ENCODE measurements at places on chromosomes 7 and 10. TPM values are rescaled to one million over a fixed set of nuclear protein-coding genes. Genes with fewer than 3 reads are reported as not detected.

DNA sequence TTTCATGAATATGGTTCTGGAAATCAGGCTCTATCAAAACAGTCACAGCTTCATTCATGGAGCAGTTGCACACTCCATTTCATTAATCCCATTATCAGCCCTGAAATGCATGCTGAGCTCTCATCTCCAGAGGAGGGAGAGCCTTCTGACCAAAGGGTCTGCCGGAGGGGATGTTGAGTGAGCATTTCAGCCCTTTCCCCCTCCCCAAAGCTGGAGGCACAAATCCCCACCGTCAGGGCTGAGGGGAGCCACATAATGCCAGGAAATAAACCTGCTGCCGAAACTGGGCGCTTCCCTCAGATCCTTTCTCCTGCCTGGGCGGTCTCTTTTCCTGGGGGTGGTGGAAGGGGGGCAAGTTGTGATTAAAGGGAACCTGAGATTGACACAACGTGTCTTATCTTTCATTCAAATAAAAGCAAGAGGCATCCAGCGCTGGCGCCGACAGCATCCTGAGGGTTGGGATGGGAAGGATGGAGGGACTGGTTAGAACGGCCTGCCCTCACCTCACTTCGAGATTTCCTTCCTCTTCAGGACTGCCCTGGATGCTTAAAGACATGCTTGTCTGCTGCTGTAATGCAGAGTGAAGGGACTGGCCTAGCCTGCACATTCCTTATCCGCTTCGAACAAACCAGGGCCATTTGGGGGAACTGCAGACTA, 71.6 kb downstream of the TLL2 start:
- no peaks in the 10 kb centered on the region for H3K4me1 ChIP-seq
- H3K4me3 ChIP-seq = no peak overlapping the region
- no peaks in the 10 kb centered on the region for H3K36me3 ChIP-seq
- H3K27me3 ChIP-seq = no peaks in the 10 kb centered on the region
- no peak for DNase-seq

GRCh38 chr10:73460897-73461296, 27.5 kb upstream of the MSS51 start:
- DNase-seq = no peak
- no peak overlapping the region for H3K4me3 ChIP-seq
- H3K4me1 ChIP-seq = no peaks in the 10 kb centered on the region
- peaks cover 2% of the 10 kb centered on the region for H3K36me3 ChIP-seq
- no peak overlapping the region for H3K27ac ChIP-seq
- no peaks in the 10 kb centered on the region for H3K27me3 ChIP-seq

GRCh38 chr7:114885836-114886235, 36.1 kb upstream of the MDFIC start:
- no peak for DNase-seq
- no peaks in the 10 kb centered on the region for H3K36me3 ChIP-seq
- no peak overlapping the region for H3K27ac ChIP-seq
- H3K4me3 ChIP-seq = no peak overlapping the region
- H3K27me3 ChIP-seq = no peaks in the 10 kb centered on the region
- no peaks in the 10 kb centered on the region for H3K4me1 ChIP-seq

- no peaks in the 10 kb centered on the region for H3K36me3 ChIP-seq
- no peak for DNase-seq
- H3K27me3 ChIP-seq = no peaks in the 10 kb centered on the region
- H3K27ac ChIP-seq = no peak overlapping the region
- no peak overlapping the region for H3K4me3 ChIP-seq
- H3K4me1 ChIP-seq = no peaks in the 10 kb centered on the region
Observed at GRCh38 chr10:57638411-57638810, 629.3 kb downstream of the IPMK start.

DNA sequence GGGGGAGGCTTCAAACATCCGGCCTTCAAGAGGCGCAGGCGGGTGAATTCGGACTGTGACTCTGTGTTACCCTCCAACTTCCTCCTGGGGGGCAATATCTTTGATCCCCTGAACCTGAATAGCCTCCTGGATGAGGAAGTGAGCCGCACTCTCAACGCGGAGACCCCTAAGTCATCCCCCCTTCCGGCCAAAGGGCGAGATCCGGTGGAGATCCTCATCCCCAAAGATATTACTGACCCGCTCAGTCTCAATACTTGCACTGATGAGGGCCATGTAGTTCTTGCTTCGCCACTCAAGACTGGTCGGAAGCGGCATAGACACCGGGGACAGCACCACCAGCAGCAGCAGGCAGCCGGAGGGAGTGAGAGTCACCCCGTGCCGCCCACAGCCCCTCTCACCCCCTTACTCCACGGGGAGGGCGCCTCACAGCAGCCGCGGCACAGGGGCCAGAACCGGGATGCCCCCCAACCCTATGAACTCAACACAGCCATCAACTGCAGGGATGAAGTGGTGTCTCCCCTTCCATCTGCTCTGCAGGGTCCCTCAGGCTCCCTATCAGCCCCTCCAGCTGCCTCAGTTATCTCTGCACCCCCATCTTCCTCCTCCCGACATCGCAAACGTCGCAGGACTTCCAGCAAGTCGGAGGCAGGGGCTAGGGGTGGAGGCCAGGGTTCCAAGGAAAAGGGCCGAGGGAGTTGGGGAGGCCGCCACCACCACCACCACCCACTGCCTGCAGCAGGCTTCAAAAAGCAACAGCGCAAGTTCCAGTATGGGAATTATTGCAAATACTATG, 1.1 kb downstream of the MEPCE start:
- peaks cover 8% of the 10 kb centered on the region for H3K4me1 ChIP-seq
- no peaks in the 10 kb centered on the region for H3K36me3 ChIP-seq
- peak overlapping the region; percentile 98 for H3K4me3 ChIP-seq
- peak overlapping the region; percentile 100 for H3K27ac ChIP-seq
- H3K27me3 ChIP-seq = no peaks in the 10 kb centered on the region

- no peaks in the 10 kb centered on the region for H3K36me3 ChIP-seq
- no peaks in the 10 kb centered on the region for H3K27me3 ChIP-seq
- no peaks in the 10 kb centered on the region for H3K4me1 ChIP-seq
- no peak overlapping the region for H3K27ac ChIP-seq
- no peak overlapping the region for H3K4me3 ChIP-seq
Observed at GRCh38 chr10:29860166-29860565, 199.2 kb downstream of the JCAD start.

DNA sequence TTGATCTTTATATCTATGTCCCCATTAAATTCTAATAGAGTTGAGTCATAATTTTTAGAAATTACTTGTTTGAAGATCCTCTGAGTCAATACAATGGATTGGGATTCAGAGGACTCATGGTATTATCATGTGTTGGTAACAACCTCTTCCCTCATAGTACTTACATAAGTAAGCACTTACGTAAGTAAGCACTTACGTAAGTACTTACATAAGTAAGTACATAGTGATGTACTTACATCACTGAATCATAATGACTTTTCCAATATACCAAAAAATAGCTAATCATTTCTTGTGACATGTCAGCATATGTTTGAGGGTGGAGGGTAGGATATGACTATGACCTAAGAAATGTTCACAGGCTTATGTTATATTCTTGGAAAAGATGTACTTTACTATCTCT, 740.5 kb downstream of the SORCS1 start:
- no peaks in the 10 kb centered on the region for H3K36me3 ChIP-seq
- no peaks in the 10 kb centered on the region for H3K4me1 ChIP-seq
- no peak overlapping the region for H3K4me3 ChIP-seq
- H3K27ac ChIP-seq = no peak overlapping the region
- no peaks in the 10 kb centered on the region for H3K27me3 ChIP-seq

DNA sequence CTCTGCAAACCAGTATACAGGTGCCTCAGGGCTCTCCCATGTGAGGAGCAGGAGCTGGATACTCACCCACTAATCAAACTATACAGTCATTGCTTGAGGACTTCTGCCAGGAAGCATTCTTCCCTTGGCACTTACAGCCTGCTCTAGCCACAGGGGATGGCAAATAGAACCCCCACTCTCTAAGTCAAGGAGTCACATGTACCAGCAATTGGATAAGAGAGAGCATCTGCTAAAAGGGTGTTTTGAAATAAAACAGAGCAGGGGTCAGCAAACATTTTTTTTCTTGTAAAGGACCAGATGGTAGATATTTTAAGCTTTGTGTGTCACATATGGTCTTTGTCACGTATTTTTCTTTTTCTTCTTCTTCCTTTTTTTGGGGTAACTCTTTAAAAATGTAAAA, 865.2 kb upstream of the GHITM start:
- H3K27ac ChIP-seq = no peak overlapping the region
- H3K27me3 ChIP-seq = no peaks in the 10 kb centered on the region
- H3K4me3 ChIP-seq = no peak overlapping the region
- H3K4me1 ChIP-seq = no peaks in the 10 kb centered on the region
- DNase-seq = no peak
- no peaks in the 10 kb centered on the region for H3K36me3 ChIP-seq

- no peaks in the 10 kb centered on the region for H3K27me3 ChIP-seq
- no peak overlapping the region for H3K27ac ChIP-seq
- no peak for DNase-seq
- H3K4me3 ChIP-seq = no peak overlapping the region
Observed at GRCh38 chr10:70683601-70683934, 11.3 kb downstream of the ADAMTS14 start.

GRCh38 chr10:111756217-111757061, 427.1 kb downstream of the GPAM start:
- no peak overlapping the region for H3K27ac ChIP-seq
- H3K27me3 ChIP-seq = no peaks in the 10 kb centered on the region
- no peak overlapping the region for H3K4me3 ChIP-seq
- no peaks in the 10 kb centered on the region for H3K36me3 ChIP-seq

DNA sequence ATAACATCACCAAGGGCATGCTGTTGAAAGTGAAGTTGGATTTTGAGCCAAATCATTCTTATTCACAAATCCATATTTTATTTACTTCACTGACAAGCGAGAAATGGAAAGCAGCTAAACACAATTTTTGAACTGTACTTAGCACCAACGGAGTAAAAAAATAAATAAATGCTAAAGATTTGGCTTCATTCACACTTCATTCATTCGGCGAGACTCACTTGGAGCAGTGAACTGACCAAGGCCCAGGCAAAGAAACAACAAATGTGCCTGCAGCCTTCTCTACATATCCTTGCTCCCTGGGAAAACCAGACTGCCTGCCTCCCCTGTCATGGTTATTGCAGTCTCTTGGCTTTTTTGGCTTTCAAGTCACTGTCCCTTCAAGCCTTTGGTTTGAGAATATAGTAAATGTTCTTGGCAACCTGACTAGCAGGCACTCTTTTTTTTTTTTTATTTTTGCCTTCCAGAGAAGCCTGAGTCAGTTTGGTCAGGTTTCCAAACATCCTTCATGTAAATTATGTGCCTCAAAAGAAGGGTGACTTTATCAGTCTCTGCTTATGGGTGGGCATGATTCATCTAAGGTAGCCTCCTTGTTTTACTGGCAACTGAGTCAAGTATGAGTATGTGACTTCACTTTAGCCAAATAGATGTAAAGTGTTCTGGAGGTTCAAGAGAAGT, 177.6 kb upstream of the MEOX2 start:
- no peak overlapping the region for H3K27ac ChIP-seq
- H3K4me1 ChIP-seq = no peaks in the 10 kb centered on the region
- DNase-seq = no peak
- no peak overlapping the region for H3K4me3 ChIP-seq
- H3K27me3 ChIP-seq = no peaks in the 10 kb centered on the region

DNA sequence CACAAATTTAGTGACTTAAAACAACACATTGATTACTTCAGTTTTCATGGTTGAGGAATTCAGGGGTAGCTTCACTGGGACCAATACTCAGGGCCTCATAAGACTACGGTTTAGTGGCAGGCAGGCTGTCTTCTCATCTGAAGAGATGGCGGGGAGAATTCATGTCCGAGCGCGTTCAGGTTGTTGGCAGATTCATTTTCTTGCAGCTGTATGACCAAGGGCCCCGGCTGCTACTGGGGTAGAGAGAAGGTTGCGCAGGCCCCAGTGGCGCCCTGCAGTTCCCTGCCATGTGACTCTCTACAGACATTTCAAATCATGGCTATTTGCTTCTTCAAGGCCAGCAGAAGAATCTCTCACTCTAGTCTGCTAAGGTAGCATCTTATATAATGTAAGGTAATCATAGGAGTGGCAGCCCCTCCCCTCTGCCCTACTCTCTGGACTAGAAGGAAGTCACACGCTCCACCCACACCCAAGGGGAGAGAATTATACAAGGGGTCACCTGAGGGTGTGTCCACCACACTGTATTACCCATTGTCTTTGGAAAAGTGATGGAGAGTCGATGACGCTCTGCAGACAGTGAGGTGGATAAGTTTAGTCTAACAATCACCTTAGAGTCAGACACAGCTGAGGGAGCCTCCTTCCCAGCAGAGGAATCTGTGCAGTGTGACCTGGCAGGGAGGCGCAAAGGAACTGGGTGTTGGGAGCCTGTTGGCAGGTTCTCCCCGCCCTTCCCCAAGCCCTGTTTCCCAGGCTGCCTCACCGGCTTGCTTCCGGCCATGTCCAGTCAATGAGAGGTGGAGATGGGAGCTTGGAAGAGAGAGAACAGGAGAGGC, 35.7 kb upstream of the PLEKHA1 start:
- H3K36me3 ChIP-seq = no peaks in the 10 kb centered on the region
- no peak for DNase-seq
- no peaks in the 10 kb centered on the region for H3K4me1 ChIP-seq
- H3K27ac ChIP-seq = no peak overlapping the region

- peak overlapping the region; percentile 32 for H3K27ac ChIP-seq
- no peaks in the 10 kb centered on the region for H3K36me3 ChIP-seq
- H3K4me1 ChIP-seq = no peaks in the 10 kb centered on the region
- peak overlapping the region; percentile 23 for H3K4me3 ChIP-seq
- peaks cover 55% of the 10 kb centered on the region for H3K27me3 ChIP-seq
- DNase-seq = no peak
Observed at GRCh38 chr10:127737563-127738511, 852 bp downstream of the FOXI2 start.

GRCh38 chr10:28202941-28203352, 99.9 kb downstream of the MPP7 start:
- H3K27me3 ChIP-seq = no peaks in the 10 kb centered on the region
- DNase-seq = no peak
- no peak overlapping the region for H3K4me3 ChIP-seq
- H3K36me3 ChIP-seq = no peaks in the 10 kb centered on the region

DNA sequence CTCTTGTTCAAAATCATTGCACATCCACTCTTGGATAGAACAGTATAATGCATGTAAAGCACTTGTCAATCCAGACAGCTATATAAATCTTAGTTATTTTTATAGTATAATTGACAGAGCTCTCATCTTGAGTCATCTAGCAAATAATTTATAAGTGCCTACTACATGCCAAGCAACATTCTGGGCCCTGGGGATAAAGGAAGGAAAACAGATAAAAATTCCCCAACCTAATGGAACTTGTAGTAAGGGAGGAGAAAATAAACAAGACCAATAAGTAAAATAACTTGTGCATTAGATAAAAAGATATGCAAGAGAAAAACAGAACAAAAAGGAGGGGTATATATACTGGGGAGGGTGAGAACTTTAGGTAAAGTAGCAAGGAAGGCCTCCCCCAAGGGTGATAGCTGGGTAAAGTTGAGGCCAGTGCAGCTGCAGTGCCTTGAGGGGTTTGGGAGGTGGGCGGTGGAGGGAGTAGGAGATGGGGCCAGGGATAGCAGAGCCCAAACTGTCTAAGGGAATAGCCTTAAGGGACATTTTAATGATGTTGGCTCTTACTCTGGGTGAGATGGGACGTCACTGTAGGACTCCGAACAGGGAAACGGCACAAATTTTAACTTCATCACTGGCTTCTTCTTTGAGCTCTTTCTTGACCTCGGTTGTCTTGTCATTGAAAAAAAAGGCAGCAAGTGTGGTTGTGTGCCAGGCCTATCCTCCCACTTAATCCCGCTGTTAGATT, 79.3 kb upstream of the SEC61G start:
- H3K27ac ChIP-seq = peak overlapping the region; percentile 88
- H3K36me3 ChIP-seq = no peaks in the 10 kb centered on the region
- no peak overlapping the region for H3K4me3 ChIP-seq
- DNase-seq = no peak

Gene AKR1C4
- total RNA-seq = not detected

Gene ANKRD2
- total RNA-seq = not detected

Gene SLC16A12
- 3.4 TPM for total RNA-seq

Gene CCZ1
- total RNA-seq = 50.7 TPM

Gene NEURL1
- 0.33 TPM for total RNA-seq

Gene SKIDA1
- 0.59 TPM for total RNA-seq

Data from breast epithelium (tissue), 4 donors.